Fibroblast of villous mesenchyme (primary cell): ENCODE measurements at places on chromosomes 3 and 15. TPM values are rescaled to one million over a fixed set of nuclear protein-coding genes. Genes with fewer than 3 reads are reported as not detected.

Gene CRABP1
- total RNA-seq, result not detected in 2 replicates

Gene STAB1
- total RNA-seq, result under 0.01 and 0.43 TPM in 2 replicates

Gene IGF1R
- total RNA-seq, result 19.4 and 42.2 TPM in 2 replicates

Gene CSPG5
- total RNA-seq, result 0.32 and 0.43 TPM in 2 replicates

Gene CAV3
- not detected in 2 replicates for total RNA-seq

DNA sequence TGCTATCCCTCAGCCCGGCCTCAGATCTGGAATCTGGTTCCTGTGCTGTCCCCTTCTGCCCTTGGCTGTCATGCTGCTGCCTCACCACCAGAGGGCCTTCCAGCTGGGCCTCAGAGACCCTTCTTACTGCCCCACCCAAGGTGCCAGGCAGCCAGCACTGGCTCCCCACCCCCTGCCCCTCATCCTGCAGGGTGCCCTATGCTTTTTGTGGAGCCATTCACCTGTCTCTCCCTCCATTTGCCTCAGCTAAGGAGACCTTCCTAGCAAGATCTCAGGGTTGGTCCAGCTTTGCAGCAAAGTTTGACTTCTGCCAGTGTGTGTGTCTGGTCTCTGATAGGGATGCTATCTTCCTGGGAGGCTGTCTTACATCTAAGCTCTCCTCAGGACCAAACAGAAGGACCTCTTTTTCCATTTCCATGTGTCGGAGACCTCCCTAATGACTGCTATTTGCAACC, 1.9 kb upstream of the VWA5B2 start:
- peak; percentile 28 for DNase-seq

GRCh38 chr3:60954048-60954447, 297.2 kb downstream of the FHIT start:
- peak; percentile 79 for DNase-seq

DNA sequence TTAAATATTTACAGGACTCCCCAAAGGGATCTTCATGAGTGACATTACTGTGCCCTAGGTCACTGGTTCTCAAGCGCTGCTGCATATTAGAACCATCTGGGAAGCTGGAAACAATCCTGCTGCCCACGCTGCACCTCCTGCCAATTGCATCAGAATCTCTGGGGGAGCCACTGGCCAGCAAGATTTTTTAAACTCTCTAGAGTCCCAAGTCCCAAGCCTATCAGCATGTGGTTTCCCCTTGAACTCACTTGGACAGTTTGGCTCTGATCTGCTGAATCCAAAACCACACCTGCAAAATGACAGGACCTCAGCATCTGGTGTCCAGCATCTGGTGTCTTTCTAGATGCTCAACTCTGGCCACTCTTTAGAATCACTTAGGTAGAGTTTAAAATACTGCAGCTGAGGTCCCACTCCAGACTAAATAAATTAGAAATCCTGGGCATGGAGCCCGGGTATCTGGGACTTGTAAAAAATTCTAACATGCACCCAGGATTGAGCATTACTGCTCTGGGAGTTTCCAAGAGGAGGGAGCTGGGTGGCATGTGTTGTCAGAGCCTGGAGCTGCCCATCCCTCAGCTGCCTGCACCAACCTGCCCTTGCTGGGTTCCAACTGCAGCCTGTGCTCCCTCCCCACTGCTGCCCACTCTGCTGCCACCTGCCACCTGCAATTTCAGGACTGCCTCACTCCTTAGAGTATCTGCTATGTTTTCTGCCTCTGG, 311.3 kb downstream of the SLC9A9 start:
- peak; percentile 72 for DNase-seq

DNA sequence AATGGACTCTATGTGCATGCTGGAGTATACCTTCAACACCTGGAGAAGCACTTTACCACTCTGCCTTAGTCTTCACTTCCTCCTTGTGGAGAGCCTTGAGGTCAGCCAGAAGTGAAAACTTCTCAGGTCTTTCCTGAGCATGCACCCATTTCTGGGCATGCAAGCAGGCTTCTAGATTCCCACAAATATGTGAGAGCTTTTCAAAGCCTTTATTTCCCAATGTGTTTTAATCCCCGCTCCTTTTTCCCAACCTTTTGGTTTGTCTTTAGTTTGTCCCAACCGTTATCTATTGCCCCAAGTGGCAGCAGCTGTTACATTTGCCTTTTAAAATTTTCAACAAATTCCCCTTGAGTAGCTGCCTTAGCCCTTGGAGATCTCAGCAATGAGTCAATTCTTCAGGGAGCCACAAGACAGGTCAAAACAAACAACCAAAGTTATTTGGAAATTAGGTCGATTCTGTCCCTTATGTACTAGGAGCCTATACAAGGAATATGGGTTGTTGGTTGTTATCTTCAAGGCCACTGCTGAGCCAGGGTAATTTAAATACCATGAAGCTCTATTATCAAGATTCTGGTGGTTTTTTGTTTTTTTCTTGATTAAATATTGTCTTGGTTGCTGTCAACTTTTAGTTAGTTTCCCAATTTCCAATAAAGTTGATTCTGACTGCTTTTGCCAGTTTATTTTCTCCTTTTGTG, 44.4 kb downstream of the LSM3 start:
- peak; percentile 80 for DNase-seq

DNA sequence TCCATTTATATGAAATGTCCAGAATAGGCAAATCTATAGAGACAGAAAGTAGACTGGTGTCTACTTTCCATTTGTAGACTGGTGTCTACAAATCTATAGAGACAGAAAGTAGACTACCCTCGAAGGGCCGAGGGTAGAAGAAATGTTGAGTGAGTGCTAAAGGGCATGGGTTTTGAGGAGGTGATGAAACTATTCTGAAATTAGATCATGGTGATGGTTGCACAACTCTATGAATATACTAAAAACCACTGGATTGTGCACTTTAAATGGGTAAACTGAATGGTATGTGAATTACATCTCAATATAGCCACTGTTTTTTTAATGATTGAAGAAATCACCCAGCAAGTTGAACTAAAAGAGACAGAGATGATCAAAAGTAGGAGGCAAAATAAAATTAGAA, 27.9 kb downstream of the TP53BP1 start:
- DNase-seq, result peak; percentile 84

DNA sequence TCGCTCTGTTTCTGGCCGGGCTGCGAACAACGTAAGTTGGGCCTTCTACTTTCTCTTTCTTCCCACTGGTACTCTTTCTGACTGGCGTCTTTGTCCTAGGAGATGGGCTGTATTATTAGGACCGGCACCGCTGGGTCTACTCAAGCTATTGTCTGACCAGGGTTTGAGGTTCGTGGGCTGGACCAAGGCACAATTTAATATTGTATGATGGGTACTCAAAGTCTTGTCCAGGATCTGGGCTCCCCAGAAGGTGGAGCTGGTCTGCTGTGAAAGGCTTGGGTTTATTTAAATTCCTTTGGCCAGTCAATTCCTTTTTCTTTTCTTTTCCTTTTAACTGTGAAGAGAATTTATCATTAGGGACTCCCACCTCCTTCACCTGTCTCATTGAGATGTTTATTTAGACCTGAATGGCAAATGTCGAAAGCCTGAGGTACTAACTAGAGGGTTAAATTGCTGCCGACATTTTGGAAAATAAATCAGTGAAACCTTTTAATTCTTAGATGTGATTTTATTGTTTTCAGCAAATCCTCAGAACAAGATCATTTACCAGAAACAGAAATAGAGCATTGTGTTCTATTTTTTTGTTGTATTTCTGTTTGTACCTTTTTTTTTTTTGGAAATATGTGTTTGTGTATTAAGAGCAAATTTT, 410 bp downstream of the LRRC49 start:
- peak; percentile 68 for DNase-seq

DNA sequence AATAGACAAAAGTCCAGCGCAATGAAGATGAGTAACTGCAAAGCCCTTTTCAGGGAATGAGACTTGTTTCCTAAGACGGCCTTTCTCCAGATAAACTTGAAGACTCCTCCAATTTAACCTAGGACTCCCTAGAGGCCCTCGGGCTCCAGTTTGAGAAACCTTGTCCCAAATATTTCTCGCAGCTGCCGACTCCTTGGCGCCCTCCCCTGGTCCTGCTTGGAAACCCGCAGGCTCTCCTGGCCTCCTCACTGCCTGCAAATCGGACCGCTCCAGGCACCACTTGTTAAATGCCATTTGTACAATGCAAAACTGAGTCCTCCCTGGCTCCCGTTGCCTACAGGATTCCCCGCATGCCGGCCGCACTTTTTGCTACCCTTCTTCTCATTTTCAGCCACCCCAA, 36.8 kb downstream of the MUC4 start:
- DNase-seq, result peak; percentile 37

DNA sequence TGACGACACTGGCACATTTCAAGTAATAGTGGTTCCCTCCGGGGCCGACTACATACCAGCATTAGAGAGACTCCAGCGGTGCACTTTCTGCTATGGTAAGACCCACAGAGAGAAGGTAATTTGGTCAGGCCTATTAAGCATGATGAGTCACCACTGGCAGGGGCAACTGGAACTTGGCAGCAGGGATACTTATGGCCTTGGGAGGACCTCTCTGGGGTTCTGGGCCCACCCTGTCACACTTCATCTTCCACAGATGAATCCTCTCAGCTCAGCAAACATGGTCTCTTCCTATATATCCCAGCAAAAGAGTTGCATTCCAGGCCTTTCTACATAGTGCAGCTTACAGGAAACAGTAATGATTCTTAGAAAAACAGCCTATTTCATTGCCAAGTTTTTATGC, 88.0 kb downstream of the PIK3R4 start:
- peak; percentile 44 for DNase-seq

DNA sequence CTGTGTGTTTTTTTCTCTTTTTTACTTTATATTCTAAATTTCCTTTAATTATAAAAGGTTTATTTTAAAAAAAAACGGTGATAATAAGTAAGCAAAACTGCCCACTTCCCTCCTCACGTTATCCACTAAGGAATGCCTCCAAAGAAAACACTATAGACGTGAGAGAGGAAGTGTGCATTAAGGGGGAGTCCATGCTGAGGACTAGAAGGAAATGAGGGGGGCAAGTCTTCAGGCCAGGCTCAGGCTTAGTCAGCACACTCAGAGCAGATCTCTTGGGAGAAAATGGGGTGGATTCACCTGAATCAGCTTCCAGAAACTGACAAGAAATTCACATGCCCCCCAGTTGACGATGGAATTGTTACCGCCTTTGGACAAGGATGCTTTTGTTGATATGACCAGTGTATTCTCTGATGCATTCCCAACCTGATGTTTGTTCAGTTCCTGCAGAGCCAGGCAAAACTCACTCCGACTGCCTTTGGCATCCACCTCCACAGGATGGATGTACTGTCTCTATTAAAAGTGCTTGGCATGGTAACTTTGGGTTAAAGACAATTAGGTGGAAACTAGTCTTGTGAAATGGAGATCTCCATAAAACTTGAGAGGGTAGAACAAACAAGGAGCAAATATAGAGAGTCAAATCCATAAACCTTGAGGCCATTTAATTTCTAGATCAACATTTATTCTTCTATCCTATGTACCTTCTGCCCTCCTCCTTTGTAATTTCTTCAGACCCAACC, 167.8 kb downstream of the MYRIP start:
- no peak for DNase-seq

- no peak for DNase-seq
These were observed 170.5 kb upstream of the LRIG1 start for GRCh38 chr3:66671291-66671690.

DNA sequence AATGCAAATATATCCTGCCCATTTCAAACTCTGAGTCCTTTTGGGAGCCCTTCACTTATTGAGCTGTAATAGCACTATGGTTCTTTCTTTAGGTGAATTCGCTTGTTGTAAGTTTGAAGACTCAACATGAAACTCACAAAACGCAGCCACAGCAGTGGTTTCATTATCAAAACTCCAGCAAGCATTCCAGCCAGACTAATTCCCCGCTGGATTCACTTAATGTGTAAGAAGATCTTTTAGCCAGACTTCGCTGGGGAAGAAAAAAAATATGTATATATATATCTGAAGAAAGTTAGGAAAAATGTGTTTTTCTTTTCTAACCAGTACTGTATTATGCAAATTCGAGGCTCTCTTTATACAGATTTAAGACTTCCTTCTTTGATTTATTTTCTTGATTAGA, 241.1 kb downstream of the WNT5A start:
- peak; percentile 73 for DNase-seq

DNA sequence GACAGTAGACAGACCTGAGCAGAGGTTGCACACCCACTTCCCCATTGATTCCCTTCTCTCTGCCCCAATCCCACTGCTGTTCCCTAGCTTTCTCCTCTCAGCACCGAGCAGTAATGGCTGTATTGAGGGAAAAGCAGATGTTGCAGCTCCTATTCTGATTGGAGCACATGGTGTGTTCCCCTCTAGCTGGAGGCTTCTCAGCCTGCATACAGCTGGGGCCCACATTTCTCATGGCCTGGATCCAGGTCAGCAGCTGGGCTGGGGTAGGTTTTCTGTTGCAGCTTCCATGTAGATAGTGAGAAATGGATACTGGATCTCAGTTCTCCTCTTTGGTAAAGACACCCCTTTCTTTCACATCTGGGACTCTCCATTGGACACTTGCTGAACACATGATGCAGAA, 50.1 kb downstream of the RYR3 start:
- DNase-seq, result no peak

DNA sequence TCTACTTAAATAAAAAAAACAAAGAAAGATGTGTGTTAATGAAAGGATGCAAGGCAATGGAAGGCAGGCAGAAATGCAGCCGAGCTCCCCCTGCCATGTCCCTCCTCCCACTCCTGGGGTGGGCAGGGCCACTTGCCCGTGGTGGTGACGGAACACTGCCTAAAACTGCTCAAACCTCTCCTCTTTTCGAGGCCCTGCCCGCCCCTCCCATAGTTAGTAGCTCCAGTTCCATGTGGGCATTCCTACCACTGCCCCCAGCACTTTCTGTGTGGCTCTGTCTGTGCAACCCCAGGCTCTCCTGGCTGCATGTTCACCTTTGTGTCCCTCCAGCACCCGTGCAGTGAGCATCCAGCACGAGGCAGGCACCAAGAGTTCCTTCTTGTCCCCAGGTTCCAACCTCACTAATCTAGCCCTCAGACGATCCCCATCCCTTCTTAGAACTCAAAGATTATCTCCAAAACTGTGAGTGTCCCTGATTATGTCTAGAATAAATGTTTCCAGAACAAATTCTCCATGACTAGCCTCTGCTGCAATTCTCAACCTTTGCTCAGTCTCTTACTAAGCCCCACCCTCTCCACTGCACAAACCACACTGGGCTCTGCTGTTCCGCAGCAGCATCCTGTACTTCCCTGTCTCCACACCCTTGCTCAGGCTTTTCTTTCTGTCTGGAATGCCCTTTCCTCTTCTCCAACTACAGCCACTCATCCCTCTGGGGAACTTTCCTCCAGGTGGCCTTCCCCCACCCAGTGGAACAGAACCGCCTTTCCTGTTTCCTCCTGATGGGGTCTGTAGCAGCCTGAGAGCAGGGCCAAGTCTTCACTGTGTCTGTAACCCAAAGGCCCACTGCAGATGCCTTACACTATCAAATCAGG, 32.6 kb upstream of the SPTBN5 start:
- DNase-seq, result no peak

DNA sequence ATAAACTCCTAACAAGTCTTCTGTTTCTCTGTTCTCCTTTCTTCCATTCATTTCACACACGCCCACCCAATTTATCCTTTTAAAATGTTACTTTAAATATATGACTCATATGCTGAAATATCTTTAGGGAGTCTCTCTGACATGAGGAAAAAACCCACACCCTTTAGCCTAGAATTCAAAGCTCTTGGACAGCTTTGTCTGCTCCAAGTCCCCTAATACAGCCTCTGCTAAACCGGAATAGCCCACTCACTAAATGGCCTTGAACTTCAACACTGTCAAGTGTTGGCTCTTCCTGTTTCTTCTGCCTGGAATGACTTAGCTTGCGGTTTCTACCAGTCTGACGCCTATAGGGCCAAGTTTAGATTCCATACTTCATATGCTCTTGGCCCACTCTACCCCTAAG, 3.3 kb upstream of the CD96 start:
- peak; percentile 55 for DNase-seq
